ENCODE measurements at places on chromosomes 1 and 21.

GRCh38 chr1:117680316-117681002 lies 74.6 kb downstream of the TENT5C start:
- no peak for DNase-seq

- DNase-seq, result no peak
Measured at GRCh38 chr21:36990508-36991205, 15.8 kb upstream of the RIPPLY3 start.

GRCh38 chr1:241605146-241605805 lies 34.9 kb downstream of the CHML start:
- DNase-seq, result no peak

DNA sequence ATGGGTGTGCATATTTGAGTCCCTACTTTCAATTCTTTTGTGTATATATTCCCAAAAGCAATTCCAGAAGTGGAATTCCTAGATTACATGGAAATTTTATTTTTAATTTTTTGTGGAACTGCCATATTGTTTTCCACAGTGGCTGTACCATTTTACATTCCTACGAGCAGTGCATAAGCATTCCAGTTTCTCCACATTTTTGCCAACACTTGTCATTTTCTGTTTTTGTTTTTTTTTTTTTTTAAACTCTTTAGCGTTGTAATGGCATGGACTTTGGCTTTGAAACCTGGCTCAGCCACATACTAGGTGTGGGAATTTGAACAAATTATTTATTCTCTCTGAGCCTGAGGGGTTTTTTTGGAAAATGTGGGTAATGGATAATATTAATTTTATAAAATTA lies 214.5 kb upstream of the UBE2U start:
- no peak for DNase-seq

- no peak for DNase-seq
Measured at GRCh38 chr1:31723828-31724359, 20.1 kb upstream of the COL16A1 start.

GRCh38 chr1:85938829-85939228 lies 217.7 kb downstream of the COL24A1 start:
- DNase-seq, result no peak

GRCh38 chr1:218346391-218347204 lies 1.5 kb downstream of the TGFB2 start:
- peak; percentile 48 for DNase-seq

DNA sequence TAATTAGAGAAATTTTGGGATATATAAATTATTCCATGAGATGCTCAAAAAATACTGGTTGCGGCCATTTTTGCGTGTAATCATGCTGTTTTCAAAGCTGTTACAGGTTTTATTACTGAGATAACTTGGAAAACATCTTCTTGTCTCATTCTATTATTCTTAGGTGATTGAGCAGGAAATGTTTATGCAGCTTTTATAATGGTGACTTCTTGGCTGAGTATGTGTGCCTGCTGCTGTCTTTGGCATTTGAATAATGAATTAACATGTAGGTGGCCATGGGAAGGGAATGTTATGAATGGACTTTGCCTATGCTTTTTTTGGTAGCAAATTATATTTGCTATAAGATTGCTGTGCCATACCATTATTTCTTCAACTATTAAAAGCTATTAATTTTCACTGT lies 52.5 kb downstream of the RASAL2 start:
- no peak for DNase-seq

DNA sequence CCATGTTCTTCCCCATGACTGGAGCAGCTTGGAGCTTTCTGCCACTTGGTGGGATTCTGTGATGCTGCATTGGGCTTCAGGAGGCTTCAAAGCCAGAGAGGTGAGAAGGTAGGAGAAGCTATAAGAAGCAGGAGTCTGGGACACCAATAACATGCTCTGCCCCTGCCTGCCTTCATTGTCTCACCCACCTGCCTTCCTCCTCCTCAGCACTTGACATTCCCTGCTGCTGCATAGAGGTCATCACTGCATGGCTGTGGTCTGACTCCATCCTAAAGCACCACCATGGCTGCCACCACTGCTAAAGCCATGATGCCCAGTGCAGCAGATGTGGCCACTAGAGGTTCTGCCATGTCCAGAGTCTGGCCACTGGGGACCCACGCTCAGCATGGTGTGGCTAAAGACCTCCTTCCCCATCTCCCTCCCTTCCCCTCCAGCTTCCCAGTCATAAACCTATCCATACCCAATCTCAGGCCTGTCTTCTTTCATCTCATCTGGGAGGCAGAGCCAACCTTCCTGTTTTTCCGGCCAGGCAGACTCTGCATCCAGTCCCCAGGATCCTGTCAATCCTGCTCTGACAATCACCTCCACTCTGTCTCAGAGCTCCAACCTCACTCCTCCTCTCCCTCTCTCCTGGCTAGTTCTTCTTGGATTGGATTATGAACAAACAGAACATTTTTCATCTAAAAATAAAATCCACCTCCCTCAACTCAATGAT lies 285.1 kb upstream of the POU3F1 start:
- no peak for DNase-seq

Data from NCI-H1105 treated with DMSO at 0.1 percent for 48 hours (cell line).